ENCODE measurements at places on chromosomes 5 and 9.

DNA sequence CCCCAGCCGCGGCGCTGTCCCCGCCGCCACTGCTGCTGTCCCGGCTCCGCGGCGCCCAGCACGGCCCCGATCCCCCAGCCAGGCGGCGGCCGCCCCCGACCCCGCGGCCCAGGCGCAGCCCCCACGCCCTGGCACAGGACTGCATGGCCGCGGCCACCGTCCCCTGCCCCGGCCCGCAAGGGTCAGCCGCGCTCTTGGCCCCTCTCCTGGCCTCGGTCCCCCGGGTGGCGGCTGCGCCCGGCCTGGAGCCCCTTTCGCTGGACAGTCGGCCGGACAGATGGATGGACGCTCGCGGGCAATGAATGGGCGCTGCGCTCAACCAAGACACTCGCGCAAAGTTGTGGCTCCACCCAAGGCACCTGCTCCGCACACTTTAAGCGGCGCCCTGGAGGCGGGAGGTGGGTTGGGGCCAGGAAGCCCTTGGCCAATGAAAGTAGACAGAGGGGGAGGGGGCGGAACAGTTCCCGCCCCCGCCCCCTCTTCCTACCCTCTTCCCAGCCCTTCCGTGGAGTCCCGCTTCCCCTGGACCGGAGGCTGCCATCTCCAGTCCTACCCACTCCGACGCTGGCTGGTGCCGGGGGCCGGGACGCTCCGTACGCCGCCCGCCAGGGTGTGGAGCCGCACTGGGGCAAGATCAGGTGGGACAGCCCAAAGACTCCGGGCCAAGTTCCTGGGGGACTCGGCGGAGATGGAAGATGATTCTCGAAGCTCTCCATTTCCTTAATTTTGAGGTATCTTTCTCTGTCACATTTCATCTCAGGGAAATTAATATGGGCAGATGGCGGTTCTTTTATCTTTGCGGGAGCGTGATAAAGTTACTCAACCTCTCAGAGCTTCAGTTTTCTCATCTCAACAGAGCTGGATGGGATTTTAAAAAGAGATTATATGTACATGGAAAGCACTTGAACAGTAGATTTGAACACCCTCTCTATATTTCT is at the start of gene GLDC:
TSS of gene GLDC (minus strand) at position 375 of the 938 bp plus-strand sequence. CDS start at position 145, 230 bp downstream.
- DNase-seq = peak; percentile 75

- peak; percentile 63 for DNase-seq
Observed at GRCh38 chr9:91196103-91196950, 165.4 kb downstream of the AUH start.

GRCh38 chr5:2724031-2724581 is 27.4 kb downstream of the IRX2 start:
- DNase-seq = no peak

DNA sequence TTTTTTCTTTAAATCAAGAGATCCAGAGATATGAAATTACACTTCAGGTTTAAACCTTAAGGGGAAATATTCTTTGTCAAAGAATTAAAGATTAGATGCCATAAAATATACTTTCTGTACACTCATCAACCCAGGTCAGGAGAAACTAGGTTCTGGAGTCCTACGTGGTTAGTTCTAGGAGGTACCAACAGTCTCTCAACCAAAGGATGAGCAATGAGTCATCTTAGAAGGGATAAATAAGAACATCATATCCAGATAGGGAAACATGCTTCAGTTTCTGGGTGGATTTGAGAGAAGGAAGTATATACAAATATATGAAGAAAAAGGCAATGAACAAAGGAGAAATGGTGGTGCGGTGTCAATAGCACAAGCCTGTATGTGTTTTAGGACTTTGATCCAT is 98.2 kb downstream of the CSNK1G3 start:
- DNase-seq = no peak

GRCh38 chr5:169796731-169797130 is 159.7 kb downstream of the DOCK2 start:
- no peak for DNase-seq

GRCh38 chr5:40492056-40492455 is 187.7 kb upstream of the PTGER4 start:
- DNase-seq = no peak

- no peak for DNase-seq
Observed at GRCh38 chr5:143946837-143947236, 134.9 kb downstream of the HMHB1 start.

- no peak for DNase-seq
Observed at GRCh38 chr9:123168586-123168985, 99.8 kb downstream of the STRBP start.

- DNase-seq = no peak
Observed at GRCh38 chr5:31502506-31502905, 29.4 kb downstream of the DROSHA start.

DNA sequence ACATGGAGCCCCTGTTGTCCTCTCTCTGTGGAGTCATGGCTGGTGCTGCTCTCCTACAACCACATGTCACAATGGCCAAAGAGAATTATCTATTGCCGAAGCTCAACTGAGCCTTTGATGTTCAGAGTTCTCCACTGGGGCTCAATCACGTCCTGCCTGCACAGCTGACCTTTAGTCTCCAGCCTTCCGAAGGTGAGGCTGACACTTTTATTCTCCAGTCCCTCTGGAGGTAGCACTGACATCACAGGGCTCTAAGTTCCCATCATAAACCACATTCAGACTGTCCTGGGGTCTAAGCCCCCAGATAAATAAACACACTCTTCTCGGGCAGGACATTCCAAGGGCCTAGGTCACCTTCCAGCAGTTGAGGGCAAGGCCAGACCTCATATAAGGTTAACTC is 23.4 kb downstream of the ADCY2 start:
- no peak for DNase-seq

GRCh38 chr9:133825555-133826218 is 87.5 kb upstream of the SARDH start:
- DNase-seq = no peak

- DNase-seq = no peak
Observed at GRCh38 chr5:125972706-125973105, 450.5 kb upstream of the GRAMD2B start.

DNA sequence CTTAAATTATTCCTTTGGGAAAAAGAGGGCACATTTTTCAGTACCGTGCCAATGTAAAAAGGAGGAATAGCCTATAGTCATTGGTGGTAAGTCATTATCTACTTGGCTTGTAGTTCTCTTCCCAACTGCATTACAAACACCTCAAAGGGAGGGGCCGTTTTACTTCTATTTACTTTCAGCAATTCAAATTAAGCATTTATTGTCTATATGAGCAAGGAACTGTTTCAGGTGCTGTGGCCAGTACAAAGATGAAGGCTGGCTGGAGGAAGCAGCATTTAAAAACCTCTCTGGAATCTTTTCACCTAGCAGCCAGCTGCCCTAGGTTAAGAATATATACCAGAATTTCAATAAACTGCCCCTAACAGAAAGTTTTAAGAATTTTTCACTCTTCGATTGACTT is 48.9 kb downstream of the SEMA6A start:
- DNase-seq = no peak

DNA sequence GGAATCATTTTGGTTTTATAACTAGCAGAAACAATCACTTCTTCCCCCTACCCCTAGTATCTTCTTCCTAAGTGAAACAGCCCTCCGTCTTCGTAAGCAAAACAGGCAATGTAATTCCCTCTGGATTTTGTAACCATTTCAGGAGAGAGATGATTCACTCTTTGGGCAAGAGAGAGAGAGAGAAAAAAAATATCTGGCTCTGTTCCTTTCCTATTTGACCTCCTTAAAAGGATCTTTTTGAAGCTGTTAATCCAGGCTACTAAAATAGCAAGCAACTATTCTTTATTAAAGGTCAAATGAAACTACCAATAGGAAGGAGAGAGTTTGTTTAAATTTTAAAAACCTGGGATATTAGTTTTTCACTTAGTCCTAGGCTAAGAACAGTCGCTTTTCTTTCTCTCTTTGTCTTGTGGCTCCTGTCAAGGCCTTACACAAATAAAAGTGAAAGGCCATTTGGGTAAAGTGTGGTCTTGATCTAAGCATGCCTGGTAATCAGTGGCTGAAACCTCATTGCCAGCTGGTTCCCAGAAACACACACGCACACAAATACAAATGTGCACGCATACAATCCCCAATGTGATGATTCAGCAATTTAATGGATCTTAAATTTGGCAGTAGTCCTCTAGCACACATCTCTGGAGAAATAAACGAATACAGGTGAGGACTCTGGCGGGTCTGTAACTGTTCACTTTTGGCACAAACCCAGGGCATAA is 70.2 kb downstream of the PRUNE2 start:
- no peak for DNase-seq

GRCh38 chr9:124599121-124599795 is 92.1 kb upstream of the NR5A1 start:
- no peak for DNase-seq

- no peak for DNase-seq
Observed at GRCh38 chr5:153571162-153571561, 80.7 kb downstream of the GRIA1 start.

- no peak for DNase-seq
Observed at GRCh38 chr9:77707383-77708063, 59.4 kb upstream of the GNA14 start.

DNA sequence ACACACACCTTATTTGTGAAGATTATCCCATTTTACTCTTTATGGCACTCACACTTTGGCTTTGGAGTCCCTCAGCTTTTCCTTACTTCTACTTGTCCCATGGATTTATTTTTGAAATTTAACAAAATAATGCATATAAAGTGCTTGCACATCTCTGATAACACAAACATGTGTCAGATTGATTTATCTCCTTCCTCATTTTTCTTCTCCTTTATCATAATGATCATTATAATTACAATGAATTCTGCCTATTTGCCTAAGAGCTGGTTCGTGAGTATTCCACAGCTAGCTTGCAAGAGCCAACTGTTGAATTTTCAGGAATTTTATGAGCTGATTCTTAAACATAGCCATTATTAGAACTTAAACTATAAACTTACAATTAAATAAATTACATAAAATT is 347.7 kb downstream of the CHSY3 start:
- no peak for DNase-seq

DNA sequence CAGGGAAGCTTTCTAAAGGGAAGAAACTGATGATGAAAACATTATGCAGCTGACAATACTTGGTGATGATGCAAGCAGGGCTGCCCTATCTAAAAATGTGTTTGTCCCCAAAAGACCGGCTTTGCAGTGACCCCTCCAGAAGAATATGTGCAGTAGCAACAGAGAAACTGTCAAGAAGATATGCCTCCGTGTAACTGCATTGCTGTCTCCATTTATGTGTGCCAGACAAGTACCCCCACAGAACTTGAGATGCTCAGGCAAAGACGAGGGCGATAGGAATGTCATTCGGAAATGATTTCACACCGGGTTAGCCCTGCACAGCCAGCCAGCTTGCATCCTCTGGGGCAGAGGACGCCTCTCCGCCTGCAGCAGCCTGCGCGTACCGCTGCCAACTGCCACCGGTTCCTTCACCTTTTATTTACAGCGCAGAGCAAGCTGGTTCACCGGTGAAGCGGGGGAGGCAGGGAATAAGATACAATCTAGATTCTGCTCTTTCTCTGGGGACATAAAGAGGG is 2.0 kb downstream of the GABBR2 start:
- no peak for DNase-seq

DNA sequence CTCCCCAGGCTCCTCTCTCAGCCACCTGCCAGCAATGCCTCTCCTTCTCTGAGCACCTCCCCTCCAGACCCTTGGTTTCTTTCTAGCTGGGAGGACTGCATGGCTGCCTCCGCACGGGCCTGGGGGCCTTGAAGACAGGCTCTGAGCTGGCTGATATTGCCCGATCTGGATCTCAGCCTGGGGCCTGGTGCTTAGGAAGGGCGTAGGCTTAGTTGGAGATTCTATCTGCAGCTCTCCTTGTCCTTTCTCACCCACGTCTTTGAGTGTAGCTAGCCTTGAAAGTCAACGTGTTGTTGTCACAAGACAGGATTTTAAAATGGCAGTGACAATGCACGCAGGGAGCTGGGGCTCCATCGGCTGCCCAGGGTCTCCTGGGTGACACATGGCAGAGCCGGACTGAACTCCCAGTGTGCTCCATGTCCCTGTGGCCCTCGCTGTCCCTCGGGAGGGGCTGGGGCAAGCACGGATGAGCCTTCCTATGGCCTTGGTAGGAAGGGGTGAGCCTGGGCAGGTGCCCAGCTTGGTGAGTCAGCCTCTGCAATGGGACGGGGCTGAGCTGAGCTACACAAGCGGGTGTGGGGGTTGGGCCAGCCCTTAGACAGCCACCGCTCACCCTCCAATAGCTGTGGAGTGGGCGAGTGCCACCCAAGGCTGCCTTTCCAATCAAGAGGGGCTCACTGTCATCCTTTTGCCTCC is 9.4 kb downstream of the ADAMTSL2 start:
- DNase-seq = no peak

DNA sequence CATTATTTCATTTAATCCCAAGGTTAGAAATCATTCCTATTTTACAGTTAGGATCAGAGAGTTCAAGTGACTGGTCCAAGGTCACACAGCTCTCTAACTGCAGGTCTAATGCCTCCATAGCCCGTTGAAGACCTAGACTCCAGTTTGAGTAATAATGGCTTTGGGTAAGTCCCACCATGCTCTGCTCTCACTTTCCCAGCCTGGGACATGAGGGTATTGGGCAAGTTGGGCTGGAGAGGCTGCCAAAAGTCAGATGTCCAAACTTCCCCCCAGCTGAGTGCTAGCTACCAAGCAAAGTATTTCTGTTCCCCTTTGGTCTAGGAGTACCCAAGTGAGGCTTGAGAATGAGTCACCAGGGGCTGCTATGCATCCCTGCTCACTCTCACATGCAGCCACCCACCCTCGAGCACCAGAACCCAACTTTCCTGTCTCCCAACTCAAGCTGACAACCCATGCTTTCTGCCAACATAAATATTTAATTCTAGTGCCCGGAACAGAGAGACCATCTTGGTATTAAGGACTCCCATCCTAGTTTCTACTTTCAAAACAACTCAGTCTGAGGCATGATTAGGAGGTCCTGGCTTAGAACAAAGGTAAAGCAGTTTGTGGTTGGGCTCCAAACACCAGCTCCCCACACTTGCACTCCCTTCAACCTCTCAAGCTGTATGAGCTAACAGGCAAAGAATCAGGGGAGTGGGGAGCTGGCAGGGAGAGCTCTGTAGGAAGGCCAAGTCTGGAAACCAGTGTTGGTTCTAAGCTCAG is 236.5 kb upstream of the TRIM32 start:
- no peak for DNase-seq

GRCh38 chr5:178284093-178284675 is 51.6 kb upstream of the PHYKPL start:
- no peak for DNase-seq

DNA sequence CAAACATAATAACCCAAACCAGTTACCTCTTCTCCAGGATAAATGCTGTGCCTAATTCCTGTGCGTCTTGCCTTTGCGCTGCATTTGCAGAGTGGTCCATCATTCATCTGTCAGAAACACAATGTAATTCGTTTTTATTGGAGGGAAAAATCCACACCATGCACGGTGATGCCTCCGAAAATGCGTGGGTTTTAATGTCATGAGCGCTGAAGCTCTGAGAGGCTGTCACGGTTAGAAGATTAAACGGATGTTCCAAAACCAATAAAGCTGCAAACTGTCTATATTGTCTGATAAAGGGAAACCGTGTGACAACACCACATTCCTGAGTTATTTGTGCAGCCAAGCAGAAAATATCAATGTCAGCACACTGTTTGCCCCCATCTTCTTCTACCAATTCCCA is 27.4 kb downstream of the DROSHA start:
- DNase-seq = no peak
